ENCODE measurements at places on chromosomes 7 and 10. TPM values are rescaled to one million over a fixed set of nuclear protein-coding genes. Genes with fewer than 3 reads are reported as not detected.

Gene CYP3A5
- 4.2 TPM for total RNA-seq

Gene SMKR1
- total RNA-seq: 1.7 TPM

Gene MMP21
- not detected for total RNA-seq

Gene STEAP2
- total RNA-seq: 4.9 TPM

Gene PIK3AP1
- total RNA-seq: 40.0 TPM

Gene NKX1-2
- total RNA-seq: not detected

Gene STAMBPL1
- 1.3 TPM for total RNA-seq

Gene SCART1
- 1.7 TPM for total RNA-seq

Gene ATG9B
- total RNA-seq: 0.58 TPM

Gene SLC13A4
- total RNA-seq: 0.22 TPM

Gene WNT16
- total RNA-seq: not detected

- no peak for DNase-seq
- peaks cover 5% of the 10 kb centered on the region for H3K4me1 ChIP-seq
- H3K27me3 ChIP-seq: no peaks in the 10 kb centered on the region
- H3K27ac ChIP-seq: no peak overlapping the region
These were observed 101.6 kb upstream of the SP4 start for GRCh38 chr7:21326241-21326640.

- peak overlapping the region; percentile 45 for H3K27ac ChIP-seq
- peaks cover 4% of the 10 kb centered on the region for H3K4me1 ChIP-seq
- H3K36me3 ChIP-seq: no peaks in the 10 kb centered on the region
- DNase-seq: no peak
These were observed 7.4 kb upstream of the RRP12 start for GRCh38 chr10:97408496-97408992.

GRCh38 chr7:43039346-43039745, 73.1 kb upstream of the HECW1 start:
- no peak overlapping the region for H3K4me3 ChIP-seq
- H3K27ac ChIP-seq: no peak overlapping the region
- no peaks in the 10 kb centered on the region for H3K27me3 ChIP-seq
- no peaks in the 10 kb centered on the region for H3K4me1 ChIP-seq
- DNase-seq: no peak

- H3K4me1 ChIP-seq: peaks cover 11% of the 10 kb centered on the region
- peaks cover 1% of the 10 kb centered on the region for H3K36me3 ChIP-seq
- no peak overlapping the region for H3K27ac ChIP-seq
- H3K27me3 ChIP-seq: peaks cover 5% of the 10 kb centered on the region
- H3K4me3 ChIP-seq: no peak overlapping the region
These were observed 94.2 kb downstream of the LRMDA start for GRCh38 chr10:75525646-75526045.

GRCh38 chr7:129160161-129160905, 15.8 kb downstream of the TSPAN33 start:
- no peak for DNase-seq
- H3K4me1 ChIP-seq: no peaks in the 10 kb centered on the region
- no peaks in the 10 kb centered on the region for H3K27me3 ChIP-seq
- H3K27ac ChIP-seq: no peak overlapping the region
- H3K36me3 ChIP-seq: peaks cover 4% of the 10 kb centered on the region

DNA sequence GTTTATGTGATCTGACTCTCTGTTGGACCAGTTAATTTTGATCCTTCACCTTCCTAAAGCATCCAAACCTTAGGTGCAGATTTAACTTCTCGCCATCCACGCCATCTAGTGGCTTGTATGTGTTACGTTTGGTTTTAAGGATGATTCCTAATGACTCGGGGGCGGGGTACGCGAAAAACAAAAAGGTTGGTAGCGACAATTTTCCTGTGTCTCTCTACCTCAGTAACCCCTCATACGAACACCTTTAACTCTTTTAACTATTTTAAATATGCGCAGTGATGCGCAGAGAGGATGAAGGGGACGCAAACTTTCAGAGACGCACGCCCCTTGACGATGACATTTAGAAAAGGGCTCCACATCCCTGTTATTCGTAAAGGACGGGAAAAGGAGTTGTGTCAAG, 714 bp upstream of the KCND2 start:
- DNase-seq: no peak
- peak overlapping the region; percentile 95 for H3K27ac ChIP-seq
- H3K4me3 ChIP-seq: peak overlapping the region; percentile 93
- H3K4me1 ChIP-seq: peaks cover 11% of the 10 kb centered on the region
- H3K27me3 ChIP-seq: peaks cover 20% of the 10 kb centered on the region
- peaks cover 10% of the 10 kb centered on the region for H3K36me3 ChIP-seq

DNA sequence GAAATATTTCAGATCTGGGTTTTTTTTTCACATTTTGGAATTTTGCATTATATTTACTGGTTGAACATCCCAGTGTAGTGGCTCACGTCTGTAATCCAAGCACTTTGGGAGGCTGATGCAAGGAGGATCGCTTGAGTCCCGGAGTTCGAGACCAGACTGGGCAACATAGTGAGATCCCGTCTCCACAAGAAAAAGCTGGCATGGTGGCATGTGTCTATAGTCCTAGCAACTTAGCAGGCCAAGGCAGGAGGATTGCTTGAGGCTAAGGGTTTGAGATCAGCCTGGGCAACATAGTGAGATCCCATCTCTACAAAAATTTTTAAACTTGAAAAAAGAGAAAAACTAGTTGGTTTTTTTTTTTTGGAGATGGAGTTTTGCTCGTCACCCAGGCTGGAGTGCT, 6.0 kb downstream of the RFC2 start:
- H3K4me3 ChIP-seq: no peak overlapping the region
- H3K36me3 ChIP-seq: peaks cover 33% of the 10 kb centered on the region
- no peaks in the 10 kb centered on the region for H3K27me3 ChIP-seq
- DNase-seq: no peak

GRCh38 chr7:23268167-23268566, 21.6 kb downstream of the GPNMB start:
- no peak for DNase-seq
- H3K27ac ChIP-seq: no peak overlapping the region

- no peak overlapping the region for H3K27ac ChIP-seq
- H3K4me1 ChIP-seq: no peaks in the 10 kb centered on the region
- peaks cover 3% of the 10 kb centered on the region for H3K27me3 ChIP-seq
- DNase-seq: no peak
- no peaks in the 10 kb centered on the region for H3K36me3 ChIP-seq
These were observed 487.4 kb downstream of the DNAJB6 start for GRCh38 chr7:157824011-157824818.

DNA sequence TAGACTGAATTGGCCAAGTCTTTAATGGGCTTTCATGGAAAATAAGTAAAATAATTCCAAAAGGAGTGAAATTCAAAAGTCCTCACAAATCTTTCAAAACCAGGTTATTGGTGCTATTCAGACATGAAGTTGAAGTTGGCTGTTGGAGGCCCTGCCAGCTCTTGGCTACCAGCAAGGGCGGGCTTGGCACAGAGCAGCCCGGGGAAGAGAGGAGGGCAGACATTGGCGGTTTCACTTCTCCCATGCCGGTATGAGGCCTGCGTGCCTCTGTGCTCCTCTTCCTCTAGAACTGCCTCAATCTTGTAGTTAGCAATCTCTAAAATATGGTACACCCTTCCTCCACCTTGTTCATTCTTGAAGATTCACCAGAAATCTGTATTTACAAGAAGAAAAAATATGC, 16.4 kb upstream of the NPS start:
- no peaks in the 10 kb centered on the region for H3K4me1 ChIP-seq
- H3K4me3 ChIP-seq: no peak overlapping the region
- H3K36me3 ChIP-seq: no peaks in the 10 kb centered on the region
- no peak for DNase-seq

DNA sequence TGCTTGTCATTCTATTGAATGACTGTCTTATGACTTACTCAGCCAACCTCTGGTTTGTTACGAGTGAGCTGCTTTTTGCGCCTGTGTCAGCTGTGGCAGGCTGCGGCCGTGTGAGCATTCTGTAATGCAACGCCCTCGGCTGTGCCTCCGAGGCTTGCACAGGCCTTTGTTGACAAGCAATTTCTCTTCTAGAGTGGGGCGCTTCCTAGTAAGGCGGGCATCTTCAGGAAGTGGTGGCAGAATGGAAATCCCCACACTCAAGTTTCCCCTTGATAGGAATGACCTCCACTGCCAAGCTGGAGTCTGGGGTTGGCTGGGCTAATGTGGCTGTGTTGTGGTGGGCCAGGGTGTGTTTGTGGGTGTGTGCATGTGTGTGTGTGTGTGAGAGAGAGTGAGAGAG, 20.2 kb upstream of the TMEM178B start:
- H3K36me3 ChIP-seq: no peaks in the 10 kb centered on the region
- H3K27me3 ChIP-seq: no peaks in the 10 kb centered on the region
- no peak overlapping the region for H3K27ac ChIP-seq
- DNase-seq: no peak

GRCh38 chr7:32905175-32905662, 13.7 kb upstream of the KBTBD2 start:
- DNase-seq: no peak
- peak overlapping the region; percentile 80 for H3K27ac ChIP-seq
- no peaks in the 10 kb centered on the region for H3K36me3 ChIP-seq

DNA sequence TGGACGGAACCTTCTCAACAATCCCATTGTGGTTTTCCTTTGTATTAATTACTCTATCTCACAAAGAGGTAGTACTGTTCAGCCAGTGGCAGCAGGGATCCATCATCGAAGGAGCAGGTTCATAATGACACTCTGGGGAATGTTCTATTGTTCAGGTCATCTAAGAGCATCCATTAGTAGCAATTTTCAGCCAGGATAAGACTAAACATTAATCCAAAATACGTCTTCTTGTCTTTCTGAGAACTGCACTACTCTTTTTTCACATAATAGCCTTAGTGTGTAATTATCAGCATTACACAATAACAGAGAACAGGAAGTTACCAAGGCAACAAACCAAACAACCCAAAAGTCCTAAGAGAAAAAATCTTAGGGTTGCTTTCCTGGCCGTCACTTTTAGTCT, 259.5 kb upstream of the VWC2 start:
- DNase-seq: no peak
- H3K4me3 ChIP-seq: no peak overlapping the region
- no peaks in the 10 kb centered on the region for H3K27me3 ChIP-seq
- no peak overlapping the region for H3K27ac ChIP-seq

DNA sequence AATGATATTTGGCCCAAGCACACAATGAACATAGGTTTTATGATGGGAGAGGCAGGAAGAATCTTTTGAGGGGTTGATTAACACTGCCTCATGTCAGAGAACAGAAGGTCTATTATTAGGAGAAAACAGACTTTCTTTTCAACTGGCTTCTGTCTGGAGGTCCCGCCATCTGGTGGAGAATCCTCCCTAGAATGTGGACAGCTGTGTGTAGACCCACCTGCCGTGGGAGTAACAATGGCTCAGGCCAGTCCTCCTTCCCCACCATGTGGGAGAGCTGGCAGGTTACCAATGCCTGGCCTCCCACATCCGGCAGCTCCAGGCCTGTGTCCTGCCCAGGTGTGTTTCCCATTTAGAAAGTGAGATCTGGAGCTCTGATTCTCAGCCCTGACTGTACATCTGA, 70.4 kb upstream of the AOAH start:
- peaks cover 4% of the 10 kb centered on the region for H3K36me3 ChIP-seq
- peaks cover 52% of the 10 kb centered on the region for H3K4me1 ChIP-seq
- no peak for DNase-seq
- no peak overlapping the region for H3K4me3 ChIP-seq
- H3K27me3 ChIP-seq: no peaks in the 10 kb centered on the region

DNA sequence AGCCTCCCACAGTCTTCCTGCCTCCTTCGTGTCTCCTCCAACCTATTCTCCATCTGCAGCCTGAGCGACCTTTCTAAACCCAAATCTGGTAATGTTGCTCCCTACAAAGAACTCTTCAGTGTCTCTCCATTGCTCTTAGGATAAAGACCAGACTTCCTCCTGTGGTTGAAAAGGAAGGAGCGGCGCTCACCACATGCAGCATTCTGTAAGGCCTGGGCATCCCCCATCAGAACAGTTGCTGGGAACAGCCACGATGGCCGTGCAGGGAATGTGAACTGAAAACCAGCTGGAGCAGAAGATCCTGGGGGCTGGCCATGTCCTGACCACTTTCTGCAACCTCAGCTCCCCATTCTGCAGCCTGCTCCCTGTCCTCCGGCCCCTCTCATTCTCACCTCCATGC, 237.8 kb upstream of the ZMIZ1 start:
- H3K4me3 ChIP-seq: no peak overlapping the region
- DNase-seq: no peak
- no peak overlapping the region for H3K27ac ChIP-seq
- H3K27me3 ChIP-seq: peaks cover 45% of the 10 kb centered on the region

DNA sequence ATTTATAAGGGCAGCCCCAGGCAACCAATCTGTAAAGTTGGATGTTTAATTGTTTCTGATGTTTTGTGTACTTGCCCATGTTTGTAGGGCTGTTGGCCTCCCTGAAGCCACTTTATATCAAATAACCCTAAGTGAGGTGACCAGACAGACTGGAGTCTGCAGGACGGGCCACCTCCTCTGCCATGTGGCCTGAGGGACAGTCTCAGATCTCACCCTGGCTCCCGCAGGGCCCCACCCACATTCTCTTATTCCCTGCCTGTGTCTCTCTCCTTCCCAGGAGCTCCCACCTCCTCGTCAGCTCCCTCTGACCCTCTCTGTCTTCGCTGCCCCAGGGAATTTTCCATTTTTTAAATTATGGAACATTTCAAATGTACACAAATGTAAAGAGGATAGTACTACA, 9.5 kb upstream of the C10orf71 start:
- peaks cover 2% of the 10 kb centered on the region for H3K4me1 ChIP-seq
- no peak overlapping the region for H3K4me3 ChIP-seq
- no peak overlapping the region for H3K27ac ChIP-seq
- peaks cover 10% of the 10 kb centered on the region for H3K27me3 ChIP-seq

DNA sequence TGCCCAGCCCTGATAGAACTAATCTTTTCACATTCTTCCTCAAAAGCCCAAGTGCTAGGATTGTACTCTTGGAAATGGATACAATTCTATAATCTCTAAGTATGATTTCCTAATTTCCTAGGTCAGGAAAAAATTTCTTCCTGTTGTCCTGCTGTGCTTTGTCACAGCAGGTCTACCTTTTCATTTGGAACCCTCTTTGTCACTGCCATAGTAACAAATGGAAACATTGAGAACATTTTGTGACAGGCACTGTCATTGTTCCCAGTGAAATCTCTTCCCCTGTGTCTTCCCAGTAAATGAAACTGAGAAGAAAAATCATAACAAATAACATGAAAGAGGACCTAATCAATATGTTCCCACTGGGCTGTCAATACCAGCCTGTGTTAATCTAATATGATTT, 150.9 kb upstream of the KAT6B start:
- no peak overlapping the region for H3K27ac ChIP-seq
- no peak for DNase-seq

- no peaks in the 10 kb centered on the region for H3K27me3 ChIP-seq
- no peak overlapping the region for H3K4me3 ChIP-seq
- H3K36me3 ChIP-seq: peaks cover 1% of the 10 kb centered on the region
- peak overlapping the region; percentile 18 for H3K27ac ChIP-seq
- no peak for DNase-seq
These were observed 32.8 kb downstream of the CPED1 start for GRCh38 chr7:121020989-121021969.

DNA sequence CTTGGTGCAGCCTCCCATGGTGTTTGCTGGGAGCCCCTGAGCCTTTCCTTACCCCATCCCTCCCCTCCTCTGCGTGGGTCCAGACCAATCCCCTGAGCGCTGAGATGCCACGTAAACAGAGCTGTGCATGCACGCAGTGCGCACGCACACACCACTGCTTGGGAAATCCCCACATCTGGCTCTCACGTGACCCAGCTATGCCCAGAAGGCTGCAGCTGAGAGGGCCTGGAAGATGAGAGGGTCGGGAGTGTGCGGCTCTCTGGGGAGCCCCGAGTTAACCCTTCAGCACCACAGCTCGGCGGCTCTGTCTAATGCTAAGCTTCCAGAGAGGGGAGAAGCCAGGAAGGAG, 177.2 kb downstream of the SH3PXD2A start:
- H3K27me3 ChIP-seq: no peaks in the 10 kb centered on the region
- no peak overlapping the region for H3K4me3 ChIP-seq
- no peak for DNase-seq
- H3K4me1 ChIP-seq: peaks cover 14% of the 10 kb centered on the region
- H3K27ac ChIP-seq: no peak overlapping the region
- peaks cover 1% of the 10 kb centered on the region for H3K36me3 ChIP-seq
